ENCODE measurements at places on chromosomes 1 and 21. TPM values are rescaled to one million over a fixed set of nuclear protein-coding genes. Genes with fewer than 3 reads are reported as not detected.

GRCh38 chr1:22628698-22629444 is 7.6 kb upstream of the C1QA start:
- DNase-seq = no peak

The FALEC gene
- total RNA-seq = not detected

- no peak for DNase-seq
These were observed 17.7 kb downstream of the LURAP1 start for GRCh38 chr1:46220808-46221207.

The RIPPLY3 gene
- total RNA-seq = not detected

The GSTM5 gene
- 0.35 TPM for total RNA-seq

All from natural killer cell (primary cell).